RKO (cell line): ENCODE measurements at places on chromosomes 6 and 20.

DNA sequence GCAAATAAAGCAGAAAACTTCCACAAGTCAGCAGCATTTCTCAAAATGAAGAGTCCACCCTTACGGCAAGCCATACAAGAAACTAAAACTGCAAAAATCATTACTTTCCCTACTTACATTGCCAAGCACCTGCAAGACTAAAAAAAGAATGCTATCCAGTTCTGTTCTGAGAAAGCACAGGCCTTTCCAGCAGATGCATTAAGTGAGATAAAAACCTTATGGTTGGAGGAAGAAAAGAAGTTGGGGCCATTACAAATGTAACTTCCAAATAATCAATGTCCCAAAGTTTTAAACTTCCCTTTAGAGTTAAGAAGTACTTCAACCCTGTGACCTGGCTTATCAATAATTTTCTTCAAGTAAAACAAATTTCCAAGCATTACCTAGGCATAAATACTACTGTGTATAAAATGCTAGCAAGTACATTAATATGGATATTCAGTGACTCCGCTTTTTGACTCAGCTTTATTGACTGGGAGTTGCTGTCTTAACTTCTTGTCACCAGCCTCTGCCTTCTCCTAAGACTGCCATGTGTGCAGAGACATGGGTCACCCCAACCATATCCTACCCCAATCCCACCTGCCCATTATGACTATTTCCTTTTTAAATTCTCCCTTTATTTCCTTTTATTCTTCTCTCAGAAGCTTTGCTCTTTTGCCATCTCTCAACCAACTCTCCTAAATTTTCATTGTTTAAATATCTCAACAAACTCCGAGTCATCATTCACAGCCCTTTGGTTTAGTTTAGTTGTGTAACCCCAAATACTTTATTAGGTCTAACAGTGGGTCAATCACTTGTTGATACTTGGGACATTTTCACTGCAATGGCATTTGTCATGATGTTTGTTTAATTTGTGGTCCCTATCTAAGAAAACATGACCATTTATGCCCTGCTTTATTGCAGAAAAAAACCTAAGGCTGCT lies 49.7 kb downstream of the SLC22A23 start:
- DNase-seq: no peak

- no peak for DNase-seq
These were observed 6.6 kb upstream of the FABP7 start for GRCh38 chr6:122772724-122773415.

DNA sequence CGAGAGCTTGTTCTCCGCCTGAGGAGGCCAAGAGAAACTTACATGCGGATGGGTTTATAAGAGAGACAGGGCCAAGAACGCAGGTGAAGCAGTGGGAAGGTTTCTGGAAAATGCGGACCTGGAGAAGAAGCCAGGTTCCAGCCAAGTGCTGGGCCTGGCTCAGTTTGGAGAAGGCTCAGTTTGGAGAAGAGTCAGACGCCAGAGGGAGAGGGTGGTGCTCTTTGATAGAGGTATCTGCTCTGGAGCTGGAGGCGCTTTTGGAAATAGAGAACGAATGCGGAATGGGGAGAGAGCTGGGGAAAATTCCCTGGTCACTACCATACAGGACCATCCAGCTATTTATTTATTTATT lies 753 bp downstream of the RSPH9 start:
- no peak for DNase-seq

- DNase-seq: no peak
These were observed 114.2 kb downstream of the UNC5CL start for GRCh38 chr6:40924839-40925238.

DNA sequence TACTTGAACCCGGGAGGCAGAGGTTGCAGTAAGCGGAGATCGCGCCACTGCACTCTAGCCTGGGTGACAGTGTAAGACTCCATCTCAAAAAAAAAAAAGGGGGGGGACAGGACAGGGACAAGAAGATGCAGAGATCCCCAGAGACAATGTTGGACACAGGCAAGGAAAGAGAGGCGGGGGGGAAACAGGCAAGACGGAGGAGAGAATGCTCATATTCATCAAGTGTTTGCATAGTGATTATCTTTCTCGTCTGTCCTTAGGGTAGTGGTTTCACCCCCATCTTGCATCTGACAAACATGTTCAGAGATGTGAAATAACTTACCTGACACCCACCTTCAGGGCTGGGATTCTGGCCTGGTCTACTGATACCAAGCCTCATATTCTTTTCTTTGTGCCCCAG lies 29.0 kb downstream of the CHMP4B start:
- DNase-seq: no peak

DNA sequence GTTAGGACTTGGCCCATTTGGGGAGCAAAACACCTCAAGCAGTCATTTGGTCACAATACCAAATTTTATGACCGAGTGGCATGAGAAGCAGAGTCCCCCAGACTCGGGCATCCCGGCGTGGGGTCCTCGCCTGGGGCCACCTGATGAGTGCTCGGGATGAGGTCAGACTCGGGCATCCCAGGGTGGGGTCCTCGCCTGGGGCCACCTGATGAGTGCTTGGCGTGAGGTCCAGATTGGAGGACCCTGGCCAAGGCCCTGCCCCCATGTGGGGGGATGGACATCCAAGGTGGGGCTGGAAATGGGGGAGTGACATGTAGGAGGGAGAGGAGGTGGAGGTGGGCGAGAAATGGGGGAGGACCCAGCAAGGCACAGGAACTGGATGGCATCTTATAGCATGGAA lies 56.1 kb upstream of the CST7 start:
- no peak for DNase-seq

- DNase-seq: peak; percentile 28
These were observed 62.4 kb upstream of the STXBP5 start for GRCh38 chr6:147141711-147142308.

DNA sequence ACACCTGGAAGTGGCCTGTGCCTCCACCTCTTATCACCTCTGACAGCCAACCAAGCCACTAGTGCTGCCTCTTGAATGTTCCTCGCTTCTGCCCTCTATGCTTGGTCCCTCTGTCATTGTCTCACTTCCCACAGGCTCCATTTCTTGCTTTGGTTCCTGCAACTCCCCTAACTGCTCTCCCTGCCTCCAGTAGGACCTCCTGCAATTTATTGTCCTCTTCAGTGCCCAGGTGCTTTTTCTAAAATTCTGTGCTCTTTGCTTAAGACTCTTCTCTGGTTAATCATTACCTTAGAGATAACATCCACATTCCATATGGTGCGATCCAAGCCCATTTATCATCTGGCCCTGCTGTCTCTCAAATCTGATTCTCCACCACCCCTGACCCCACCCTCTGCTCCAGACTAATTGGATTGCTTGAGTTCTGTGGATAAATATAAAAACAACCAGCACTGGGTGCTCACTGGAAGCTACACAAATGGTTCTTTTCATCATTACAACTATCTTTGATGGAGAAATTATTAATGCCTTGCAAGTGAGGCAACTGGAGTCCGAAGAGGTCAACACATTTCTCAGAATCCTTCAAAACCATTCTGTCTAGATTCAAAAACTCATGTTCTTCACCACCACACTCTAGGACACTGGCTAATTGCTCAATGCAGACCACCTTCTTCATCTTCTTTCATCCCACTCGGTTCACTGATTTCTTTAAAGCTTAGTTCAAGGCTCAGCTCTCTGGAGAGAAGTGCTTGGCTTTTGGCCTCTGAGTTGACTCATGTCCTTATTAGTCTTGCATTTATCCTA lies 47.2 kb downstream of the FOXA2 start:
- no peak for DNase-seq

GRCh38 chr20:61422636-61423425 lies 170.8 kb downstream of the CDH4 start:
- DNase-seq: no peak

GRCh38 chr20:1877609-1878200 lies 17.5 kb upstream of the SIRPA start:
- DNase-seq: no peak

DNA sequence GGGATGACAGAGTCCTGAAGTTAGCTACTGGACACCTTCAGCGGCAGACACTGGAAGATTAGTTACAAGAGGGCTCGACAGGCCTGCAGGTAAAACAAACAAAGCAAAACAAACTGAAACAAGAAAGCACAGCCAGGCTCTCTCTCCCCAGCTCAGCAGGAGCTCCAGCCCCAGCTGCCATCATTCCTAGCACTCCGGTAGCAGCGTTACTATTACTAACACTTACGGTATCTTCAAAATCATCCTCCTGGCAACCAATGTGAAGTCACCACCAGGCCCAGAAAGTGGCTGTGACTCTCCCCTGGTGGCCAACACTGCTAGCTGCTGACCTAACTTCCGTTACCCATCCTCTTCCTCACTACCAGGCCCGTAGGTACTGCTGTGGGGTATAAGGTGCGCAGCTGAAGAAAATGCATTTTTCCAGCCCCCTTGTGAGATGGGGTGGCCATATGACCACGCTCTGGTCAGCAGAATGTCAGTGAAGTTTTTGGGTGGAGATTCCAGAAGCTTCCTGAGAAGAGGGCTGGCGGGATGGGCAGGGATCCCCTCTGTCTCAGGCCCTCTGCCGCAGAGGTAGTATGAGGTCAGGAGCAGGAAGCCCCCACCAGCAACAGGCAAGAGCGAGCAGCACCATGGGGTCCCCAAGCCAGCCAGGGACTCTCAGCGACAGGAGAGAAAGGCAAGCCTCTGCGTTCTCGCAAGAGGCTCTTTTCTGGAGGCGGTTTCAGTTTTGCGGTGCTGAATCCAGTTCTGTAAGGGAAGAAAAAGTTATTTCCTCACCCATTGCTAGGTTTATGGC lies 37.4 kb upstream of the TBXT start:
- DNase-seq: no peak
